ENCODE measurements at places on chromosomes 1 and 21.

DNA sequence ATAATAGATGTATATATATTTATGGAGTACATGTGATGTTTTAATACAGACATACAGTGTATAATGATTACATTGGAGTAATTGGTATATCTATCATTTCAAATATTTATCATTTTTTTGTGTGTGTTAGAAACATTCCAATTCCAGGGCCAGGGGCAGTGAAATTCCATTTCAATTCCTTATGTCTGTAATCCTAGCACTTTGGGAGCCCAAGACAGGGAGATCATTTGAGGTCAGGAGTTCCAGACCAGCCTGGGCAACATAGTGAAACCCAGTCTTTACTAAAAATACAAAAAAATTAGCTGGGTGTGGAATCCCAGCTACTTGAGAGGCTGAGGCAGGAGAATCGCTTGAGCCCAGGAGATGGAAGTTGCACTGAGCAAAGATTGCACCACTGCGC lies 30.4 kb upstream of the PDC start:
- DNase-seq: no peak

DNA sequence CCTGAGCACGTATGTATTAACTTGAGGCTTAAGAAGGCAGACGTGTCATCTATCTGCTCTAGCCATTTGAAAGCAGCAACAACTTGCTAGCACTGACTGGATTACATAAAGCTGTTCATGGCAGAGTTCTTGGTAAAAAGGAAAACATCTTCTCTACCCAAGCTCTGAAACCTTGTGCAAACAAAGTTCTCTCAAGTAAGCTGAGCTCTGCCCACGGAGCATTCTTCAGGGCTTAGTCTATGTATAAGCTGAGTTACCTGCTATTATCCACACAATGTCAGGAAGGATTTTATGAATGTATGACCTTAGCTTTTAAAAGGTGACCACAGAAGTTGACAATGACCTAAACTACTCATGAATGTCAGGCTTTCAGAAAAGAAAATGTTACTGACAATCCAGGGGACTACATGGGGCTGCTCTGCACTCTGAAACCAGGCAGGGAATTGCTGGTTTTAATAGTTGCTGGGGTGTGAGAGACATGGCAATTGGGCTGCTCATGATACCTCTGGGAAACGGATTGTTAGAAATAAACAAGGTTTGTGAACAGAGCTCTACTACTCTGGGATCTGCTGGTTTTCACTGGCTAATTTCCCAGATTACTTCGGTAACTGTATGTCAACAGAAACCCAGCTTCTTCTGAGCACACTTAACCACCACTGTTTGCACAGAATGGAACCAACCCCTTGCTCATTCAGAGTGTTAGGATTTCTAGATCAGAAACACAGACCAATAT lies 29.6 kb upstream of the CCN1 start:
- no peak for DNase-seq

- DNase-seq: no peak
These were observed 67.6 kb downstream of the MTR start for GRCh38 chr1:236862615-236863211.

GRCh38 chr1:168414914-168415313 lies 128.9 kb downstream of the XCL2 start:
- no peak for DNase-seq

GRCh38 chr1:248306103-248306502 lies 2.9 kb upstream of the OR2T12 start:
- DNase-seq: no peak

GRCh38 chr1:205319081-205320018 lies 2.2 kb downstream of the NUAK2 start:
- DNase-seq: no peak

GRCh38 chr1:101992821-101993575 lies 3.7 kb downstream of the OLFM3 start:
- DNase-seq: no peak

DNA sequence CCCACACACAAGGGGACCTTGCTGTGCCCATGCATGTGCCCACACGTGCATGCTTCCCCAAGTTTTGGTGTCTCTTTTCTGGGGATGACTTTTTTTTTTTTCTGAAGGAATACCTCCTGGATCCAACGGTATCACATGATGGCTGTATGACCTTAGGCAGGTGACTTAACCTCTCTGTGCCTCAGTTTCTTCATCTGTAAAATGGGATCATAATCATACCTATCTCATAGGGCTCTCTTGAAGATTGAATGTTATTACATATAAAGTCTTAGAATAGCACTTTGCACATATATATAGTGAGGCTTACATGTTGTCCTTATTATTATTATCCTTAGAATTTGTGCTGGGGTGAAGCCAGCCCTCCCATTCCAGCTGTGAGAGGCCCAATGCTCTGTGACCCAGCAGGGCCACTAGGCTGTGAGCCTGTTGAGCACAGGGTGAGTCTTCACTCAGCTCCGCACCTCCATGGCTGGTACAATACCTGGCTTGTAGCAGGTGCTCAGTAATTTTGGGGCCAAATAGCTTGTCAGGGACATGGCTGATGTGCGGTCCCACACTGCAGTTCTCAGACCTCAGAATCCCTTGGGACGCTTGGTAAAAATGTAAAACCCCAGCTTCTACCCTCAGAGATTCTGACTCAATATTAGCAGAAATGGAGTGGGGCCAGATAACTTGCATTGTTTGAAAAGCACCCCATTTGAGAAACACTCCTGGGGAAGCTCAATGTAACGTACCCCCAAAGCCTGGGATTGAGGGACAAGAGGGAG lies 20.6 kb downstream of the STUM start:
- DNase-seq: no peak

DNA sequence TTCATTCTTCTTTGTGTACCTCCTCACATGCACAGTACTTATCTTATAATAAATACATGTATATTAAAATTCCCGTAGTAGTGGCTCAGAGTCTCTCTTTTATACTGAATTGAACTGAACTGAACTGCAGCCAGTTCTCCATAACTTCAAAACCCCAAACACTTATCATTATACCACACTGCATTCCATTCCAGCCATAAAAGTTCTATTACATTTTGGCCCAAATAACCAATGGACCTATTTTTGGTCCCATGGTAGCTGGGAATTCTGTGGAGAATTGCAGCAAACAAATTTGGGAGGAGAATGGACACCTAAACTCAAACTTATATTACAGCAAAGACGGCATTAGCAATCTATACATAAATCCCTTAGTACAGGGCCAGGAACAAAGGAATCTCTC lies 86.6 kb upstream of the C1orf87 start:
- no peak for DNase-seq

DNA sequence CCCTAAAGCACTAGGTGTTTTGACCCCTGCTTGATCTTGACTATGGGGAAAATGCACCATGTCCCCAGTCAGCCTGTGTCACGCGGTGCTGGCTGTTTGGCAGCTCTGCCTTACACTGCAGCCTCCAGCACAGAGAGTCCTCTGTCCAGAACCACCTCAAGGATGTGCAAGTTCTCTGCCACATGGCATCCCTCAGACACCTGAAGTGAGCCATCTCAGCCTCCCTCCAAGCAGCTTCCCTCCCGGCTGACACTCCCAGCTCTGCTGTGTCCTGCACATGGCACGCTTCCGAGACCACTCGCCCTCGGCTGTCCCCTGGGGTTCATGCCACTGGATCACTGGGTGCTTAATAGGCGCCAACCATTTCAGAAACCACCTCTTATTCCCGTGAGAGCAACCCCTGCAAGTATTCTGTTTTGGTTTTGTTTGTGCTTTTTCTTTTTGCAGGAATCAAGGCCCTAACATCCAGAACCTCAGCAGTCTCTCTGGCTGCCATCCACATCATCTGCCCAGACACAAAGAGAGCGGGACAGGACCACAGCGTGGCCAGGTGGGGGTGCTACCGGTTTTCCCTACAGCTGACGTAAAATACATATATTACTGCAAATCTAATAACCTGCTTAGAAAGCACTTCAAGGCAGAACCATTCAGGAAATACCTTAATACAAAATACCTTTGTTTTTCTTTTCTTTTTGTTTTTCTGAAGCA lies 45.7 kb downstream of the CAPZB start:
- DNase-seq: no peak

- DNase-seq: no peak
These were observed 42.6 kb downstream of the AHDC1 start for GRCh38 chr1:27561124-27561899.

GRCh38 chr1:33502726-33503125 lies 30.3 kb downstream of the ZSCAN20 start:
- no peak for DNase-seq

DNA sequence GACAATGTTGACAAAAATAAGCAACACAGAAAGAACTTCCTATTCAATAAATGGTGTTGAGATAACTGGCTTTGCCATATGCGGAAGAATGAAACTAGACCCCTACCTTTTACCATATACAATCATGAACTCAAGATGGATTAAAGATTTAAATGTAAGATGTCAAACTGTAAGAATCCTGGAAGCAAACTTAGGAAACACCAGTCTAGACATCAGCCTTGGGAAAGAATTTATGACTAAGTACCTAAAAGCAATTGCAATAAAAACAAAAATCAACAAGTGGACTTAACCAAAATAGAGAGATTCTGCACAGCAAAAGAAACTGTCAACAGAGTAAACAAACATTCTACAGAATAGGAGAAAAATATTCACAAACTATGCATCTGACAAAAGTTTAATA lies 16.1 kb upstream of the CLDN8 start:
- DNase-seq: no peak

- DNase-seq: no peak
These were observed 99.6 kb upstream of the FBXO28 start for GRCh38 chr1:224014330-224014649.

DNA sequence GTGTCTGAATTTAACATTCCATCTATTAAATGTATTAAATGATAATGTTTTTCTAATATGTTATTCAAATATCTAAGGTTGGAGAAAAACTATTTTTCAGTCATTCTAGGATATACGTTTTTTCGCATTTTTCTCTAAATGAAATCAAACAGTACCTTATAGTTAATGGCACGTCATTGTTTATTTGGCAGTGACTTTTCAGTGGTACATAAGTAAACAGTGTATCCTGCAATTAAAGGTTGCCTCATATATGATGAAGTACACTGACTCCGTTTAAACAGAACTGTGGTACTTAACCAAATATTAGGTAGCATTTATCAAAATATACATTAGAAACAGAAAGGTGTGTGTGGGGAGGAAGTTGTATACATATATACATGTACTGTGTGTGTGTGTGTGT lies 79.2 kb downstream of the EPS15 start:
- DNase-seq: no peak

GRCh38 chr1:18569251-18569650 lies 61.4 kb upstream of the PAX7 start:
- DNase-seq: no peak

DNA sequence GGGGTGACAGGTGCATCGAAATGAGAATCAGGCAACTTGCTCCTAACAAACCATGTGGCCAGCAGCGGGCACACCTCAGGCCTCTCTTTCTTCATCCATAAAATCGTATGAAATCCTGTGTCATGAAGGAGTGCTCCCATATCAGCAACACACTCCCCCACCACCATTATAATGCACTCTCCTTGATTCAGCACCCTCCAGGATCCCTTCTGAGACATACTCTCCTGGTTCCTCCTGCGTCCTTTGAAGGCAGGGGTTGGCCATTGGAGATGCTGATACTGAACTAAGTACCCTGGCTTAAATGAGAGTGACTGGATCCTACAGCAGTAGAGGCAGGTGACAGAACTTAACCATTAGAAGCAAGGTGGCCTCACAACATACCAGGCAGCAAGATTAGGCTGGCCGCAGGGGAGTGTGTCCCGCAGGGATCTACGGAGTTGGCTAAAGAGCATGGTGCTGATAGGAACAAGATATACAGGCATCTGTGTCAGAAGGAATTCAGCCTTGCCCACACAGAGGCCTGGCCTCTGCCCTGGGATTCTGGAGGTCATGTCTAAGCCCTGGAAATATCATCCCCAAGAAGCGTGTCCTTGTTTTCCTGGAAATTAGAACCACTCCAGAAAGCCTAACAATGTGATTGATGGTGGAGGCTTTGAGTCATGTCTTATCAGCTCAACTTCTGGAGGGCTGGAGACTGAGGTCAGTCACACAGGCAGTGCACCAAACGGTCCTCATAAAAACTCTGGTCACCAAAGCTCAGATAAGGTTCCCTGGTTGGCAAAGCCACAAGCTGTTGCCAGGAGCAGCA lies 16.8 kb downstream of the S100A7A start:
- no peak for DNase-seq

GRCh38 chr1:34987018-34987417 lies 1.9 kb upstream of the TMEM35B start:
- DNase-seq: no peak

DNA sequence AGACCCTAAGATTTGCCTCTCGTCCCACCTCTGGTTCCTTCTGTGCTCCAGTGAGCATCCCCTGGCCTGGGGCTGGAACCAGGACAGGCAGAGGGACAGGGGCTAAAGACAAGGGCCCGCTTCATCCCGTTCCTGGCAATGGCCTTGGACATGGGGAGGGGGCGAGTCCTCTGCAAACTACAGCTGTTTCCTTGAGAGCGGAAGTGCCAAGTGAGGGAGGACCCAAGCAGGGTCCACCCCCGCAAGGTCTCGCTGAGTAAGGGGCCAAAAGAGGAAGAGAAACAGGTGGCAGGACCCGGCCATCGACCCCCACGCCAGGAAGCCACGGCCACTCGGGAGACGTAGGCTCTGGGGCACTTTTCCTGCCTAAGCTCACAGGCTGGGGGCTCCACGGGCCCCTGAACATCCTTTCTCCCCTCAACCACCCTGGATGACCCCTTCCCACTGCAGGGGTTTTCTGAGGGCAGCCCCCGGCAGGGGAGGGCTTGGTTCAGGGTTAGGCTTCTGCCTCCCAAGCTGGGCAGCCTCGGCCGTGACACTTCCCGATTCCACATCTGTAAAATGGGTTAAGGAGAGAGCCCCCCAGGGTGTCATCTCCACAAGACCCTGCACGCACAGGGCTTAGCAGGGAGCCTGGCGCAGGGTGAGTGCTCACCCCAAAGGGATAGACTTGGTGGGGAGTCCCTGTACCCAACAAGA lies 17.9 kb upstream of the PLEKHG5 start:
- no peak for DNase-seq

DNA sequence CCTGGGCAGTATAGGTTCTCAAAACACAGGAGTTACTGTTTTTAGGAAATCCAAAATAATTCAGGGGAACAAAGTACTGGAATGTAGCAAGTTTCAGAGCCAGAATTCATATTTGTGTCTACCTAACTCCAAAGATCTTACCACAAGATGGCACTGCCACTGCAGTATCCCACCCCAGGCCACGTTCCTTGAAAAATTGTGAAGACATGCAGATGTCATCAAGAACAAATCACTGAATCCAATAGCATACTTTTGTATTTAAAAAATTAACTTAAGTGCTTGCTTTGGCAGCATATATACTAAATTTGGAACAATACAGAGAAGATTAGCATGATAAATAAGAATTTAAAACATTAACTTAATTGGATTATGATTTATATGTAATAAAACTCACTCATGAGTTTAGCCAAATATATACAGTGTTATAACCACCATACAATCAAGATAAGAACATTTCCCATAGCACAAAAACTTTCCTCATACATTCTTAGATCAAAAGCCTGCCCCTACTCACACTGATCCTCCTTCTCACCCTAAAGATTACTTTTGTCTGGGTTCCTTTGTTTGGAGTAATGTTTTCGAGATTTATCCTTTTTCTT lies 209.9 kb downstream of the FAF1 start:
- no peak for DNase-seq

All from esophagus squamous epithelium (tissue), 5 donors.